ENCODE measurements at places on chromosomes 4 and X.

DNA sequence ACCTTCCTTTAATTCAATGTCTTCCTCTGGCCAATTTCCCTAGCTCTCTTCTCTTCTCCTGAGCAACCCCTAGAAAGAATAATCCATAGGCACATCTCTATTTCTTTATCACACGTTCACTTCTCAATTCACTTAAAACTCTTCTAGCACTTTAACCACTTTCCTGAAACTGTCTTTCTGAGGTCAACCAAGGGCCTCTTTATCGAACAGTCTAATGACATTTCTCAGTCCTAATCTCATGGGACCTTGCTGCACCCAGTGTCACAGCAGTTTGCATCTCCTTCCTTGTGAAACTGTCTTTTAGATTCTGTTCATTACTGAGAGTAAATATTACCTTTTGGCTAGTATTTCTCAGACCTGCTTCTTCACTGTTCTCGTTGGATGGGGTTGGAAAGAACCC, 285.3 kb upstream of the RASGEF1B start:
- DNase-seq, result no peak

GRCh38 chrX:34886011-34886410, 56.6 kb upstream of the FAM47B start:
- DNase-seq, result no peak

- peak; percentile 69 for DNase-seq
These were observed 11.7 kb upstream of the TMEM156 start for GRCh38 chr4:39043861-39044363.

DNA sequence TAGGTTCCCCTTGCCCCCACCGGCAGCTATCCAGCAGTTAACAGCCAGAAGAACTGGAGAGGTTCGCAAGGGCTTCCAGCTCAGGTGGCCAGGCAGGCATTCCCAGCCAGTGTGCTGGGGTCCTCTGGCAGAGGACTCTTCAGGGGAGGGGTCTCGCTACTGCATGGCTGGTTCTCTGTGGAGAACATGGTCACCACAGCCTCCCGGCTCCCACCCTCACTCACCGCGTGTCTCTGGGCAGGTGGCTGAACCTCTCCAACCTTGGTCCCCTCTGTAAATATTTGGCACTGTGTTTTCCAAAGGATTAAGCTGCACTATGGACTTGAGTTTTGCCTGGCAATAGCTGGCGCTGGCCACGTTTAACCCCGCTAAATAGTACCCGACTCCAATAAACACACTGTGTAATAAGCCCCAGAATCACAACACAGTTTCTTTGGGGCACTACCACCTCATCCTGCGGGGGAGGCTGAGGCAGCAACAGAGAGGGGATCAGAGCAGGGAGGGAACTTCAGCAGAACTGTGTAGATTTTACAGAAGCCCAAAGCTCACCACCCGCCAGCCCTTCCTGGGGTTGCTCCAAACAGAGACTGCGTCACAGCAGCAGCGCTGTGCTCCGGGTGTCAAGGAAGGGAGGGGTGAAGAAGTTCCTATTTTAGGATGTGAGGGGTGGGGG, 15.2 kb downstream of the BCOR start:
- DNase-seq, result no peak

- no peak for DNase-seq
These were observed 40.1 kb upstream of the GPR78 start for GRCh38 chr4:8540072-8540471.

DNA sequence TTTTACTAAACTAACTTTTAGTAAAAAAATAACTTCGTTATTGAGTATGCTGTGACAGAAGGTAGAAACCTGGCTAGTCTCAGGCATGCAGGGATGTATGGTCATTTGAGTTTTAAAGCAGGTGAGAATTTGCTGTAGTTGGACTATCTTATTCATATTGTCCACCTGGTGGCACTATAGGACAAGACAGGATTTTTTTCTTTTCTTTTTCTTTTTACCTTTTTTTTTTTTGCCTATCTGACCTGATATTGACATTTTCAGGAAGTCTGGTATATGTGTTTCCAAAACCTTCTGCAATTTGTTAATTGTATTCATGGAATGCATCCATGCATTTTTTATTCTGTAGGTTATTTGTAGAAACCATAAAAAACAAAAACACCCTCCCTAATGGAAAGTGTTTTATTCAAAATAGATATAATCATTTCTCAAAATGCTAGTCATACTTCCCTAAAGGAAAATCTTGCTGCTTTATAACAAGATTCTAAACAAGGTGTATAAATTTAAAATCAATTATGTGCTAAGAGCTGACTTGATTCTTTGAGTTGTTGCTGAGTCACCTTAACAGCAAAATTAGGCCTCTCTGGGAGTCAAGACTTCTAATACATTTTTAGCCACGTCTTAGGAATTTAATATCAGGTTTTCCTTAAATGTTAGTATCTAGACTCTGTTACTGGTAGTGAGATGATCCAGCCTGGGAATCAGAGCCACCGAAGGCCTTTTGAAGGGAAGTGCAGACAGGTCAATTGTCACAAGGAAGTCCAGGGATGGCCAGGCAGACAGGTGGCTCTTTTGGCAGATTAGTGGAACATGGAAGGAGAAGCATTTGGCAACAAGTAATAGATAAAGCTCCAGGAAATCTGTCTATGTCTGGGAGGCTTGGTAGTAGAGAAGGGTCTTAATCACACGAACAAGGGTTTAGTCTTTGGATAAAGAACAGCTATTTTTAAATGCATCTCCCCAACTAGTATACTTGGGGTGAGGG, 201.3 kb upstream of the GNPDA2 start:
- DNase-seq, result no peak

DNA sequence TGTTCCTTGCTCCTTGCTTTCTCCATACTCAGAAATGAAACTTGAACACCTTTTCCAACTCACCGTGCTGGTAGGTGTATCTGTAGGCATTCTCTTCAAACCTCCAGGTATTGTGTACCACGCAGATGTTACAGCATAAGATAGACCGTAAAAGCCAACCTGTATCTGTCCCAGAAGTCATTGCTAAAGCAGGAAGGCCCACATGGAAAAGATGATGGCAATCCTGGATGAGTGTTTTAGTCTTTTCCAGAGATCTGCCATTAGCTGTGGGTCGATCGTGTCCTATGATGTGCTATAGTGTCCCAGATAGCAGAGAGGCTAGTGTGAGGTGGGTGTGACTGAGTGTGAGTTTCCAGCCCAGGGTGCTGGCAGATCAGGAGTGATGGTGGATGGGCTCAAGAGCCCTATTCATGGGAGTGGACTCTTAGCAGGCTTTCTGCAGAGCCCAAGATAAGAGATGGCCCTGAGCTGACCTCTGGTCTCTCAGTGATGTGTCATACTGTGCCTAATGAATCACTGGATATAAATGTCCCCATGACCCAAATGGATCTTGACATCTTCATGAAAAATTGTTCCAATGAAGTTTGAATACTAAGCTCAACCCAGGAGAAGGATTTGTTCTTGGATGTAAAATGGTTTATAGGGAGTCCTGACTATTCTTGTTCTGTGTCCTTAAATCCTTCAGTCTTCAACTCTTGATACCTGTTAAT, 69.1 kb upstream of the WDR1 start:
- no peak for DNase-seq

DNA sequence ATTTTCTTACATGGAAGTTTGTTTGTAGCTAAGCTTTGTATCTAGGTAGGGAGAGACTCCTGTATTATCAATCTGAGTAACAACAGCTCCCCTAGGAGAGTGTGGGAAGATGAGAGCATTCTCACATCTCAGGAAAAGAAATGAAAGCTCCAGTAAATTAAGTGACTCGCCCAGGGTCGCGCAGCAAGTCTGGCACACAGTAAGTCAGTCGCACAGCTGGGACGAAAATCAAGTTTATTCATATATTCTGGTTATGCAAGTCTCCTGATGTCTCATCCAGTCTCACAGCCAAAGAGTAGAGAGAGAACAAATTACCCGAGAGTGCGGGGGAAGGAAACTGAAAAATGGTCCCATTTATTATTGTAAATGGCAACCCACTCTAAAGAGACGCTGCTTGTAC, 216.1 kb downstream of the STK32B start:
- no peak for DNase-seq

DNA sequence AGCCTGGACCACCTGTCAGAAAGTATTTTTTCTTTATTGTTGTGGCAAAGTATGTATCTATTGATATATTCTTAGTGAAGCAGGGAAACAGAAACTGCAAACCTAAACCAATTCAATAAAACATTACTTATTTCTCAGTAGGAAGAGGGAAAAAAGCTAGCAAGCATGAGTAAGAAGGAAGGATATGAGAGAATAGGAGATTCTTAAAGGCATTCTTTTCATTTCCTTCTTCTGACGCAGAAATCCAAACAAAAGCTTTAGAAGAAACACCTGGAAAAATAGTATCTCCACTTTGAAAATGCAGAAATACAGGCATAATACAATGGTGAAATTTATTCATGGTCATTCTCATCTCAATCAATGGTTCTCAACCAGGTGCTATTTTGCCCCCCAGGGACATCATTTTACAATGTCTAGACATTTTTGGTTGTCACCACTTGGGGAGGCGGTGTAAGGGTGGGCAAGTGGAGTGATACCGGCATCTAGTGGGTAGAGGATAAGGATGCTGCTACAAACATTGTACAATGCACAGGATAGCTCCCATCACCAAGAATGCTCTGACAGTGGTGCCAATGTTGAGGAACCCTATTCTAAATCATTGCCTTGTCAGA, 21.7 kb upstream of the ATXN3L start:
- DNase-seq, result peak; percentile 49

DNA sequence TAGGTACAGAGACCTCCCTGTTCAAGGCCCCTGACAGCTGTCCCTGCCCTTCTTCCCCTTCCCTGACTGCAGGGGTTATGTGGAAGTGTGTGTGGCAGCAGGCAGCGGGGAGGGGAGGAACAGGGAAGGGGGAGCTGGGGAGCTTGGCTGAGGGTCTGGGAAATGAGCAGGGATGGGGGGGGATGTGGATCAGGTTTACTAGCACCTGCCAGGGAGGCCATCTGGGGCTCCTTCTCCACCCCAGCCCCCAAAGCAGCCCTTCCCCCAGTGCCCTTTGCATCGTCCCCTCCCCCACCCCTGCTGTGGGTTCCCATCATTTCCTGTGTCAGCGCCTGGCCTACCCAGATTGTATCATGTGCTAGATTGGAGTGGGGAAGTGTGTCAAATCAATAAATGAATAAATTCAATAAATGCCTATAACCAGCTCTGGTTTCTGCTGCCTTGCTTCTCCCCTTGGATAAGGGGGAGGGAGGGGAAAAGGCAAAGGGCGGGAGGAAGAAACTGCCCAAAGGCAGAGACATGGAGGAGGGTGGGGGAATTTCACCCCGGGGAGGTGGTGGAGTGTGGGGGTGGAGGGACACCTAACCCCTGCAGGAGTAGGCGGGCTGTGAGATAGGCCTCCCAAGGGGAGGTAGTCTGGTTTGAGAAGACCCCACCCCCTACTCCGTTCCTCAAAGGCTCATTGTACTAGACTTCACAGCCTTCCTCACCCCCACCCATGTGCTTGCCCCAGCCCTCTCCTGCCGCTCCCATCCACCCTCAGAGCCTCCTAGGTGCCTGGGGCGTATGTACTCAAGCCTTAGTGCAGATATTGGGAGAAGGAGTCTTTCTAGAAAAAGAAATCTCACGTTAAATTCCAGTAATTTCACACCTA, 3.2 kb downstream of the CXorf65 start:
- no peak for DNase-seq

Data from pulmonary artery endothelial cell (primary cell).